HT-29 (cell line): ENCODE measurements at places on chromosomes 6 and 20.

DNA sequence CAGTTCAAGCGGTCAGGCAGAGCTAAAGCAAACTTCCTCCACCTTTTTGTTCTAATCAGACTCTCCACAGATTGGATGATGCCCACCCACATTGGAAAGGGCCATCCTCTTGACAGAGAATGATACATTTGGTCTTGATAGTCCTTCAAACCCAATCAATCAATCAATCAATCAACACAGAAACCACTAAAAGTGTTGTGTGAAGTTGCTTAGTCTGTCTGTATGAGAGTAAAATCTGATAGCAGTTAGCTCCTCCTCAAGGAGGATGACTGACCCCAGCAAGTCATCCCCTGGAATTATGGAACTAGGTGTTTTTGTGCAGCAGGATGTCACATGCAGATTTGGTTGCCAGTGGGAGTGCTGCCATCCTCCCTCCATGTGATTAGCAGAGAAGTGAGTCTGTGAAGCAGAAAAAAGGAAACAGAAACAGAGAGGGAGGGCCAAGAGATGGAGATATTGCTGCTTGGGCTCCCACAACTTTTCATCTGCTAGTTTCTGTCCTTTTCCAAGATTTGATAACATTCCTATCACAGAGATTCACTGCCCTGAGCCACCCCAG, 32.0 kb upstream of the SSTR4 start:
- no peak for DNase-seq

- DNase-seq = peak; percentile 68
Measured at GRCh38 chr6:149846321-149846720, 17.8 kb downstream of the LRP11 start.

- DNase-seq = no peak
Measured at GRCh38 chr6:169997930-169998218, 246.5 kb downstream of the ERMARD start.

DNA sequence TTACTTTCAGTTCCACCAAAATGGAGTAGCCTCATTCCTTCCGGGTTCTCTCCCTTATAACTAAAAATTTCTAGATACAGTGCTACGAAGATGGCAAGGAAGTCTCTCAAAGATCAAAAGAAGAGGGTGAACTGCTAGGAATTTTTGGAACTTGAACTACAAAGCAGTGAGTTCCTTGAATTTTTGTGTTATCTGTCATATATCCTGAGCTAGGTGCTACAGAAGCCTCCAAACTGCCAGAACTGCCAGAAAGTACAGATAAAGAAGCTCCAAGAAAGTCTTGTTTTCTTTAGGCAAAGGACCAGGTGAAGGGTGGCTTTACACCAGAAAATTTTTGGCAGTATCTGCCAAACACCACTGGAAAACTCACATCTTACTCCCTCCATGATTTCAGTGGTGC, 218.8 kb upstream of the FLRT3 start:
- no peak for DNase-seq

DNA sequence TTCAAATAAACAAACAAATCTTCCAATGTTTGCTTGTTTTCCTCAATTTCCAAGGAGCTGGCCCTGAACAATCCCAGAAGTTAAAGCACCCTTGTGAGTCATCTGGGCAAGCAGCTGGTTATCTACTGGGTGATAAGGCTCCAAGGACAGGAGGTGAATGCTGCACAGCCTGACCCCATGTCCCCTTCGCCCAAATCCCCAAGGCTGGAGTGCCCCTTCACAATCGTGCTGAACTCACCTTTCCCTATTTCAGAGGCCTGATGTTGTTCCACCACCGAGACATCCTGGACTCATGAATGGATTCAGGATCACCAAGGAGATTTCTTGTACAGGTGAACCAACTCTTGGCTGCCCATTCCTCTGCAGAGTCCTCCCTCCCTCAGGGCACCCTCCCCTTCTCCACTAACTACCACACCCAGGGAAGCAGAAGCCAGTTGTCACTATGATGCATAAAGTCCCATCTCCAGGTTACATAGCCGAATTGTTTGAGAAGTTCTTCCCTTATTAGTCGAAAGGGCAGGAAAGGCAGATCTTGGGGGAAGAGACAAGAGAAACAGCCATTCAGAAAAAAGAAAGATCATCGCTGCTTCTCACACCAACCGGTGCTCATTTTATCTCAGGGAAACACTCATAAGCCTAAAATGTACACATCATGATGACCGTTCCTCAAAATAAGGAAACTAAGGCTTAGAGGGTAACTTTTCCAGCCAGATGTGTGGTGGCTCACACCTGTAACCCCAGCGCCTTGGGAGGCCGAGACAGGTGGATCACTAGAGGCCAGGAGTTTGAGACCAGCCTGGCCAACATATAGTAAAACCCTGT, 138.8 kb upstream of the RREB1 start:
- DNase-seq = no peak

GRCh38 chr6:139713424-139713823, 339.0 kb upstream of the CITED2 start:
- no peak for DNase-seq

GRCh38 chr6:170355661-170356060, 49.1 kb downstream of the FAM120B start:
- DNase-seq = no peak

DNA sequence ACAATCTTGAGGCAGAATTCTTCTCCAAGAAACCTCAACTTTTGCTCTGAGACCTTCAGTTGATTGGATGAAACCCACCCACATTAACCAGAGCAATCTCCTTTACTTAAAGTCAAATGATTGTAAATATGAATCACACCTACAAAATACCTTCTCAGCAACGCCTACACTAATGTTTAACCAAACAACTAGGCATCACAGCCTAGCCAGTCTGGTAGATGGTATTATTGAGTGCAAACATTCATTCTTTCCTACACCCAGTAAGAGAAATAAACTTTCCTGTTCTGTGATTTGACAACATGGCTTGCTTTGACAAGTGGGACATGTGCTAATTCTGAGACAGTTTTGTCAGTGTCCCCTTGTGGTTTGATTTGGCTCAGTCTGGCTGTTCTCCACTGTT, 252.2 kb downstream of the HACE1 start:
- no peak for DNase-seq

GRCh38 chr6:5552243-5552642, 290.9 kb downstream of the FARS2 start:
- DNase-seq = no peak

GRCh38 chr20:45341939-45342854, 6.0 kb downstream of the SDC4 start:
- DNase-seq = peak; percentile 72

DNA sequence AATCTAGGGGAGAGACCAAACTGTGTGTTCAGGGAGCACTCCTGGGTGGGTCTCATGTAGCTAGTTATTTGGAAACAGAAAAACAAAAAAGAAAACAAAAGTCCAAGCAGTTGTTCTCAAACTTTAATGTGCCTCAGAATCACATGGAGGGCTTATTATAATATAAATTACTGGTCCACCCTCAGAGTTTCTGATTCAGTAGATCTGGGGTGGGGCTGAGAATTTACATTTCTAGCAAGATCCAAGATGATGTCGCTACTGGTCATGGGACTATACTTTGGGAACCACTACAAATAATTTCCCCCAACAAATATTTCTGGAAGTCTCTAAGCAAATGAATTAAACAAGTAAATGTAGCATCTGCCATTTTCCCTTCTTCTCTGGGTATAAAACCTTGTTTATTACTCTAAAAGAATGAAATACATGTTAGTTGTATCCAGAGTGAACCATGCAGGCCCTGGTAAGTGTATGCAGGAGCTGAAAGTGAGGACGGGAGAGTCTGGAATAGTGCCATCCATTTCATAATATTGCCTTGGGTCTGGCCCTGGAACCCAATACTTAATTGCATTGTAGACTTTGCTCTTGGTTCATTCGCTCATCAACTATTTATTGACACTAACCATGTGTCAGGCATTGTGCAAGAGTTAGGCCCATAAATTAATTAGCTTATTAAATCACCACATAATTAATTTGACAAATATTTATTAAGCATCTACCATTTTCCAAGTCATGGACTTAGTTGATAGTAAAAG, 490.8 kb downstream of the EPM2A start:
- DNase-seq = no peak

- DNase-seq = no peak
Measured at GRCh38 chr20:61933951-61934715, 131.5 kb downstream of the TAF4 start.

GRCh38 chr20:33311996-33312395, 29.0 kb downstream of the BPIFB1 start:
- DNase-seq = no peak

- no peak for DNase-seq
Measured at GRCh38 chr6:119134752-119135151, 56.3 kb upstream of the FAM184A start.

DNA sequence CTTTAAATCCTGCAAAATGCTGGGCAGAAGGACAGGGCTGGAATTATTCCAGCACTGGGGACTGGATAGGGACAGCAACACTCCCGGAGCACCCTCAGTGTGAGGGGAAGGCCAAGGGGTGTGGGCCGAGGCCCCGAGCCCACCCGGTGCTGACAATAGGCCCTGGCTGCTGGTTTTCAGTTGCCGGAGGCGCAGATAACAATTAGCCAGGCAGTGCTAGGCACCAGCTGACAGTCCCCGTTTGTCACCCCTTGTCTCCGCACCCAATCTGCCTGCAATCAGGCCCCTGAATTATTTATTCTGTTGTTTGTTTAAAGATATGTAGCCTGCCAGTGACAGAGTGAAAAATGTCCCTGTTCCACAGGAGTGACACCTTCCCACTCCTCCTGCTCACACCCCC, 120.0 kb downstream of the GRM4 start:
- DNase-seq = no peak

- no peak for DNase-seq
Measured at GRCh38 chr6:5466281-5467136, 205.2 kb downstream of the FARS2 start.

GRCh38 chr6:137102851-137103492, 58.2 kb upstream of the IL20RA start:
- DNase-seq = no peak

DNA sequence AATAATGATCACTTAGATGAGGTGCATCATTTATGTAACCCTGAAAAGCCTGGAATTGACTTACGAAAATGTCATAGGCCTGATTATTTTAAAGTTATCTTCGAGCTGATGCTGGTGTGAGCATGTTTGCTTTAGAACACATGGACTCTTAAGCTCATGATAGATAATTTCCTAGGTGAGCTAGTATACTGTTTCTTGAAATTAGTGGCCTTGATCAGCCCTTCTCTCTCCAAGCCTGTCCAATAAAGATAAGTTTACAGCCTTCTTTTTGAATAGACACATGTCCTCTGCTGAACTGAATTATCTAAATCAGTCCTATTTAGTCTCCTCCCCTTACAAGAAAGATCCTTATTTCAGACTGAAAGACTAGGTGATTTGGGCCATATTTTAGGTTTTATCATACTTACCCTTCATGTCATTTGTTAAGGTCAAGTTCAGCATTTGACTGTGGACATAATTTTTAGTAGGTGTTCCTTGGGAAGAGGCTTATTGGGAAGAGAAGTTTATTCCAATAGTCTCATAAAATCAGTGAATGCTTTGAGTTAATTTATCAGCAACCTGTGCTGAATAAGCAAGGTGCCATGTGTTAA, 15.3 kb downstream of the FOXO3 start:
- DNase-seq = no peak

DNA sequence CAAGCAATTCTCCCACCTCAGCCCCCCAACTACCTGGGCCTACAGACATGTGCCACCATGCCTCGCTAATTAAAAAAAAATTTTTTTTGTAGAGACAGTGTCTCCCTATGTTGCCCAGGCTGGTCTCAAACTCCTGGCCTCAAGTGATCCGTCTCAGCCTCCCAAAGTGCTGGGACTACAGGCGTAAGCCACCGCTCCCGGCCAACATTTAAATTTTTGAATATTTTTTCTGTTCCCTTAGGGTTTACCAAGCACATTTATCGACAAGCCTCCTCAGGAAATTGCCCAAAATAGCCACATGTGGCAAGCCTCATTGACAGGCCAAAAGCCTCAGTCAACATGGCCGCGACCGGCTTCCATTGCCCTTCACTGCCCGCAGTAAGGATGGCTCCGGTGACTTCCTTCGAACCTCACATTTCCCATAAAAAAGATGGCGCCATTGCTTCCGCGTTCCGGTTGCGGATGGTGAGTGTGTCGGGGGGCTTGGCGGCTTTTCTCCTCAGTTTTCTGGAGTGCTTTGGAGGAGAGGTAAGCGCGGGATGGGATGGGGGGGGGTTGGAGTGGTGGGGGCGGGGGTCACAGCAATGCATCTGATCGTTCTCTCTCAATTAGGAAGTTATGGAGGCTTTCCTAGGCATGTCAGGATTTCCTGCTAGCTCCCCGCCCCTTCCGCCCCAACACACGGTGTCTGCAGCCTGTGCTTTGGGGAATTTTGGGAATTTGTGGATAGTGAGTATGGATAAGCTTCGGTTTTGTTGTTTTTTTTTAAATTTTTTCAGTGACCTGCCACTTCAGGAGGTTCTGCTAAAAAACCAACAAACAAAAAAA, at the start of gene SHLD1:
Gene SHLD1 (plus strand): TSS at position 450 of the 828 bp plus-strand sequence. CDS start 22,465 bp downstream, outside the sequence.
- peak; percentile 77 for DNase-seq

DNA sequence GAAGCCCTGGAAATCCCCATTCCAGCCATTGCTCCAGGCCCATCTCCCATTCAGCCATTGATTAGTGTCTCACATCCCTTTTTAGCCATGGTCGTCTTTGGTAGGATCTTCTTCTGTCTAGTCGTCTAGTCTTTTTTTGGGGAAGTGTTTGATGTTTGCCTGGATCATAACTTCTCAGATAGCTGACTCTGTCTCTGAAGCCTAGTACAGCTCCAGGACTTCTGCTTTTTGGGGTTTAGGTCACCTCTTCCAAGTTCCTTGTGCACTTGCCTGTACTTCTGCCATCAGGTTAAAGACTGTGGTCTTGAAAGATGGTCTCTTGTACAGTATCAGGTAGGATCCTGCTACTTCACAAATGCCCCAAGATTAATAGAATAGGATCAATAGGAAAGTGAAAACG, 553.5 kb downstream of the PKHD1 start:
- no peak for DNase-seq

DNA sequence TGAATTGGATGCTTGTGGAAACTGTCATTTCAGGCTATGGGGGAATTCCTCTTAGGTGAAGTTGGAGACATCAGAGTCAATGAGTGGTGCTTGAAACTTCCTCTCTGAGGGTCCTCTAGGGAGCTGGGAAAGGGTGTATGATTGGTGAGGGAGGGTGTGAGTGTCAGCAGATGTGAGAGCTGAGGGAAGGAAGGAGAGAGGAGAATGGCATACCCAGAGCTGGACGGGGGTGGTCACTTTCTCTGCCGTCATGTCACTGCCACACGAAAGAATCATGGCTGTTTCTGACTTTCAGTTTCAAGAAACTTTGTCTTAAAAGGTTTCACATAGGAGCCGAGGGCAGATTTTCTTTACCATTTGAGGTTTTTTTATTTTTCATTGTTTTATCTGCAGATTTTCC, 50.3 kb downstream of the DEK start:
- no peak for DNase-seq

DNA sequence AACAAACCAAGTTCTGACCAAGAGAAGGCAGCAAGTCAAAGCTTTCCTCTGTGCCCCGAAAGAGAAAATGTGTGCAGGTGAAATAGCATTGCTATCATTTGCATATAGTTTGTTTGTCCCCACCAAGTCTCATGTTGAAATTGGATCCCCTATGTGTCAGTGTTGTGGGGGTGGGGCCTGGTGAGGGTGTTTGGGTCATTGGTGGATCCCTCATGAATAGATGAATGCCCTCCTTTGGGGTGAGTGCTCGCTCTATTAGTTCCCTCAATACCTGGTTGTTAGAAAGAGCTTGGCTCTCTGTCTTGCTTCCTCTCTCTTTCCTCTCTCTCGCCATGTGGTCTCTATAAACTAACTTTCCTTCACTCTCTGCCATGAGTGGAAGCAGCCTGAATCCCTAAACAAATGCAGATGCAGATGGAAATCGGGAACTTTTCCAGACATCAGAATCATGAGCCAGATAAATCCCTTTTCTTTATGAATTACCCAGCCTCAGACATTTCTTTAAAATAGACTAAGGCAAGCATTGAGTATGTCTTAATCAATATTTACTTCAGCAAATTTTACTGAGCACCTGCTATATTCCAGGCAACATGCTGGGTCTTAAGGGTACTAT, 43.8 kb upstream of the SYNDIG1 start:
- no peak for DNase-seq
